ENCODE measurements at places on chromosomes 12 and 14. TPM values are rescaled to one million over a fixed set of nuclear protein-coding genes. Genes with fewer than 3 reads are reported as not detected.

MMP19 gene
- not detected for polyA plus RNA-seq

DTD2 gene
- polyA plus RNA-seq = 23.1 TPM

PROX2 gene
- polyA plus RNA-seq = 0.50 TPM

NAP1L1 gene
- 199 TPM for polyA plus RNA-seq

RND1 gene
- 1.3 TPM for polyA plus RNA-seq

SIX1 gene
- not detected for polyA plus RNA-seq

GDF3 gene
- polyA plus RNA-seq = not detected

ADCY4 gene
- polyA plus RNA-seq = 0.08 TPM
